ENCODE measurements at places on chromosomes 1 and 21.

GRCh38 chr21:37916310-37917051 lies at the start of gene KCNJ6:
Gene KCNJ6, minus strand, starts transcription at chr21:37916457. Its CDS starts 75,775 bp downstream, at chr21:37840682.
- no peak for DNase-seq

GRCh38 chr1:30957560-30958222 lies 49.1 kb upstream of the SDC3 start:
- no peak for DNase-seq

GRCh38 chr1:94314222-94314858 lies 77.0 kb upstream of the ARHGAP29 start:
- no peak for DNase-seq

- DNase-seq = no peak
Observed at GRCh38 chr21:17250778-17251241, 262.0 kb upstream of the CXADR start.

- peak; percentile 3 for DNase-seq
Observed at GRCh38 chr1:203627851-203628200, 1.2 kb downstream of the ATP2B4 start.

DNA sequence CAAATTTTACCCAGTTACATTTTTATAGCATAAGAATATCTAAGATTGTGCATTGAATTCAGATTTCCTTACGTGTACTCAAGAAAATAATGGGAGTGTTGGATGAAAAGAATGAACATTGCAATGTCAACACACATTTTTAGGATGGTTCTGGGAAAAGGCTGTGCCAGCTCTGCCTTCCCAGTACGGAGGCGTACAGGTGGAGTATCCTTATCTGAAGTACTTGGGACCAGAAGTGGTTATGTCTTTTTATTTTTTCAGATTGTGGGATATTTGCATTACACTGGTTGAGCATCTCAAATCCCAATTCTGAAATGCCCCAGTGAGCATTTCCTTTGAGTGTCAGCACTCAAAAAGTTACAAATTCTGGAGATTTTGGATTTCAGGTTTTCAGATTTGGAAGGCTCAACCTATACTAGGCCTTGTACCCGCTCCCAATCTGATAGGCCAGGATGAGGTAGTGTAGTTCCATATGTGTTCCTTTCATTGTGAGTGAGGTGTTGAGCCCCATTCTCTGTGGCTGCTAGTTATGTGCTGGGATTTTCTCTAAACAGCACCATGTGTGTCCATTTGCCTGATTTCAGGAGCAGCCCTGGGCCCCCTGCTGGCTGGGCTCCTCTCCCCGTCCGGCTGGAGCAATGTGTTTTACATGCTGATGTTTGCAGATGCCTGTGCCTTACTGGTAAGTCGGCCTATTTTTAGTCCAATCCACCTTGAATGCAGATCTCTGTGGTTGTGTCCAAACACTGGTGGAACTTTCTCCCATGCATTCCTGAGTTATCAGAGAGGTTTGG lies 60.8 kb downstream of the SLC37A1 start:
- no peak for DNase-seq

DNA sequence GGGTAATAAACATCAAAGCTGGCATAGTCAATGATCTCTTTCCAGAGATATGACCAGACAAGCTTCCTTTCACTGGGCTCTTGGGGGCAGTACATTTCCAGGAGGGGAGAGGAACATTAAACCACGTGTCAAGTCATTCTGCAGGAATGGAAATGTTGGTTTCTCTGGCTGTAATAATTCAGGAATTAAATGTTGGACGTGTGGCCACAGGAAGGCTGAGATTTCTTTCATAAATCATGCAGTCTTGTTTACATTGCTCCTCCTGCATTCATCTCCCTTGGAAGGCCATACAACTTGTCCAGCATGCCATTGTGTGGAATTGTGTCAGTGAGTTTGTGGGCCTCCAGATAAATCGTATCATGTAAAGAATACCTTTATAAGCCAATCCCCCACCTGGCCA lies 259.2 kb downstream of the ADGRL2 start:
- DNase-seq = no peak

DNA sequence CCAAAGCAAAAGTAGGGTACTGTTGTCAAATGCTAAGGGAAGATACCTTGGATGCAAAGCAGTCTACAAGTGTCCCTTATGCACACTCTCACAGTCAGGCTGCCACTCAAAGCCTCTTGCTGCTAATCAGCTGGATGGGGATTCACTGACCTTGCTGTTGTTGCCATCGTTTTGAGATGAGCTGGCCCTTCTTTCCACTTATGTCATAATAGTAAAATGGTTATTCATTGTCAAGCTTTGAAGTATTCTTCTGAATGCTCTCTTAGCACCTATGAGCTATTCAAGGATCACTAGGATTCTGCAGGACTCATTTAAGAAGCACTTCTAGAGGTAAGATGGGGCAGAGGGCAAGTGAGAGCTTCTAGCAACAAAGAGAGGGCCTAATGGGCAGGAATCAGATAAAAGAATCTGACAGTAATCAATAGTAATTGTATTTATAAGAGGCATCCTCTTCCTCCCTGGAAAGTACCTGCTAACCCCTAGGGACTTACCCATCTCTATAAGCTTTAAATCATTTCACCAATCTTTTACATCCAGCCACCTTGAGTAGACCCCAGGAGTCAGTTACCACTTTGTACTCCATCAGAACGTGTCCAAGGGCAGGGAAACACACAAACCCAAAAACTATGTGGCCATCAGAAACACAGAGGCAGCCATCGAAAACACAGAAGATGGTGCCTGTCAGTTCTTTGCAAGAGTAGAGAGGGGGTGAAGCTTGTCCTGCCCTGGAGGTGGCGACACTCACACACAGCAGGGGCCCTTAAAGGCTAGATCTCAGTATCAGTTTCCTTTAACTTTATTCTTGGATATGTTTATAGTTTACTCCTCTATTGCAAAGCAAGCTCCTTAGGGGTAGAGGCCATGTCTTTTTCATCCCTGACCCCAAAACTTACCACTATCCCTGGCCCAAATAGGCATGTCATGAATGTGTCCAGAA lies 103.7 kb upstream of the NFIA start:
- DNase-seq = peak; percentile 9

DNA sequence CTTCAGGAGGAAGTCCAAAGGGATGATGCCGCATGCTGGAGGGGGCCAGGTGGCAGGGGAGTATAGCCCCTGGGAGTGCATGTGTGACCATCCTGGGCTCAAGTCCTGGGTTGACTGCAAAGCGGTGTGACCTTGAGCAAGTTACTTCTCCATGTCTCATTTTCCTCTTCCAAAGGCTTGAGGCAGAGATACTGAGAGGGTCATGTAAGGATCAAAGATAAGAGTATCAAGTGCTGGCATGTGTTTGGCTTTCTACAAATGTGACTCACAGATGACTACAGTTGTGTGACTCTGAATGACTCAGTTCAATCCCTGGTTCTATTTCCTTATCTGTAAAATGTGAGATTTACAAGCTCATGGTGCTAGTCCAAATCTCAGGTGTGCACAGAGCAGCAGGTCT lies 26.1 kb downstream of the PROK1 start:
- DNase-seq = no peak

- no peak for DNase-seq
Observed at GRCh38 chr1:84919461-84919970, 26.5 kb upstream of the LPAR3 start.

GRCh38 chr1:241411776-241412338 lies 54.9 kb upstream of the RGS7 start:
- DNase-seq = no peak

DNA sequence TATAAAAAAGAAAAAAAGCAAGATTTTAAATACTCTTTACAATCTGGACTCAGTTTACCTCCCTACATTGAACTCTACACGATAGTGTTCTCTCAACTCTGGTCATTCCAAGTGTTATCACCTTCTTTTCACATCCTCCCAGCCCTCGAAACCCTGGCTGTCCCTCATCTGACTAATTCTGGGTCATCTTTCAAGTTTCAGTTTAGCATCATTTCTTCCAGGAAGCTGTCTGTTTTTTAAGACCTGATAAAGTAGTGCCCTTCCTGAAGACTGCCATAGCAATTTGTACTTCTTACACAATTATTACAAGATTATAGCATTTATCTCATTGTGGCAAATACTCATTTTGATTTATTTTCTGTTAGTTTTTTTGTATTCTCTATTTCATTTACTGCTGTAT lies 1.2 kb downstream of the ALG14 start:
- no peak for DNase-seq

DNA sequence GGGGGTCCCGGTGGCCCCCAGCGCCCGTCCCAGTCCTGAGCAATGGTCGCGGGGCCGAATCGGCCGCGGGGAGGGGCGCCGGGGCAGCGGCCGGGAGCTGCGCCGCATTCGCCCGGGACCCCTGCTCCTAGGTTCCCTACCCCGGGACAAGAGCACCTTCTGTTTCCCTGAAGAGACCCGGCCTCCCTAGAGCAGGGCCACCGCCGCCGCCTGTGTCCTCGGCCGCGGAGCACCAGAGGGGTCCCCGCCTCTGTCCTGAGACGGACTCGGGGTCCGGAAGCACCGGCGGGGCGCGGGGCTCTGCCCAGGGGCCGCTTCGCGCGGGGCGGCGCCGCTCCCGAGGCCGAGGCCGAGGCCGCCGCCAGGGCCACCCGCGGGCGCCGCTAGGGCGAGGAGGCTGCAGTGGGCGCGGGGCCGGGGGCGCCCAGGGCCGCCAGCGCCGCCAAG lies 157.9 kb downstream of the CASZ1 start:
- DNase-seq = no peak

DNA sequence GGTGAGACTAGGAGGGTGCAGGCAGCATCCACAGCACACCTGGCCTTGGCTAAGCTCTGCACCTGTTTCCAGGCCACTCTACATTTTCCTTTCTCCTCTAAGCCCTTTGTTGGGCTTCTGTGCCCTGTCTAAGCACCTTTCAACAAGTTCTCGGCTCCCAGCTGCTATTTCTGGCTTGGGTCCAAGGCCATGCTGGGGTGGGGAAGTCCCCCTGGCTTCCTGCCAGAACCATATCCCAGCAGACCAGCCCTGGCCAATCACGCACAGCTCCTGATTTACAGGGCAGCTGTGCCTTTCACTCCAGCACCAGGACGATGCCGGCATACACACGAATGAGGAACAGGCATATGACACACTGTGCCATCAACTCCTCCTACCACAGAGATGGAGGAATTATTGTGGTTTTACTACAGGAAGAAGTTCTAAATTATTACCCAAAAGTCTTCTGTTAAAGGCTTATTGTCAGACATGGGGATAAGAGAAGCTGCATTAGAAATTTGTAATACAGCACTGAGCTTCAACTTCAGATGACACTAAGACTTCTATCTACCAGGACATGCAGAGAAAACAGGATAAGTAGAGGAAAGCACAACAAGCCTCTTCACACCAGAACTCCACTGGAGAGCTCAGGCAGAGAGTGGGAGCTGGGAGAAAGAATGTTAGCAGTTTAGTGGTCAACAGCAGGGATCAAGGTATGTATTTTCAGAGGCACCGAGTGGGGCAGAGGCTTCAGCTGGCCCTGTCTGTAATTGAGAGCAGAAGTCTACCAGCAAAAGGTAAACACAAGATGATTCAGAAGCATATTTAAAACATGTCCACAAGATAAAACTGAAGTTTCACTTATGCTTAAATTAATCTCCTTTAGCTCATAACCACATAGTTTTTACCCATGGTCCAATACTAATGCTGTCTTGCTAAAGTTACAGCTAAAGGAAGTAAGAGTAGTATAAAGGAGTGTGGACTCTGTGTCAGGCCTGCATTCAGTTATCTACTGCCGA lies 37.4 kb downstream of the TRIT1 start:
- peak; percentile 89 for DNase-seq

DNA sequence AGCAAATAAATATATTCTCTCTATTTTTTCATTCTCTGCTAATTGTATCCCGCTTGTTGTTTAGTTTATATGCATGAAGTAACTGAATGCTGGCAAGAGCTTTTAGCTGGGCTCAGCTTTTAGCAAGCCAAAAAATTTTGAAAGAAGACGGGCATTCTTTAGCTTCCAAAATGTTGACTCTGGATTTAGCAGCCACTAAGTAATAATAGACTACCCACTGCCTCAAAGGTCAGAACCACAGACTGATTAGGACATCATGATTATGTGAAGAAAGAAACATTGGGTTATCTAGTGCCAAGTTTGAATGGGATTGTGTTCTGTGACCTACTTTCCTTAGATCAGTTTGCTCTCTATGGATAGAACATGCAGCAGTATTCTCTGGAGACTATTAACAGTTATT lies 80.3 kb upstream of the DPH5 start:
- no peak for DNase-seq

- DNase-seq = no peak
Observed at GRCh38 chr1:16248007-16248436, 11.0 kb upstream of the CPLANE2 start.

DNA sequence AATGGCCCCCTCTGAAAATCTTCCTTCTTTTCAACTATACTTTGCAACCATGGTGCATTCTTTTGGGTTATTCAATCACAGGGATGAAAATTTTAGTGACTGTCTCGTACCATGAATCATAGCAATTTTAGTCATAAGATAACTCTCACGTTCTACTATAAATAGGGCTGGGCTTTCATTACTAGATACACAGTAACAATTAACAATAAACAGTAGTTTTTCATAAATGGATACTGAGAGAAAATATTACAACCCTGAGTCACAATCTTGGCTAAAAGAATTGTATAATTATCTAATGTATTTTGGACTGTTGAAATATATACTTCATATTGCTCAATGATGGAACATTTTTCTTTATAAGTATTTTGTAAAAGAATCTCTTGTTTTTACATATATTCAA lies 96.1 kb downstream of the TEX35 start:
- no peak for DNase-seq

GRCh38 chr21:35274090-35274489 lies 225.0 kb upstream of the RUNX1 start:
- DNase-seq = no peak

DNA sequence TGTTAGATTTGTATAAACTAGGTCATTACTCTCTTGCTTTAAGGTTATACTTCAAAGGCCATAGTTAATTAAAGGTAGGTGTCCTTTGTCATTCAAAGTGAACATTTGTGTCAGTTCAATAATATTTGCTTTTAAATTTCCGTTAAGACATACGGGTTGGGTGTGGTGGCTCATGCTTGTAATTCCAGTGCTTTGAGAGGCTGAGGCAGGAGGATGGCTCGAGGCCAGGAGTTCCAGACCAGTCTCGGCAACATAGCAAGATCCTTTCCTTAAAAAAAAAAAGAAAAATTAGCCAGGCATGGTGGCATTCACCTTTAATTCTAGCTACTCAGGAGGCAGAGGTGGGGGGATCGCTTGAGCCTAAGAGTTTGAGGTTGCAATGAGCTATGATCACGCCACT lies 80.4 kb downstream of the KIF26B start:
- DNase-seq = no peak

GRCh38 chr1:246638941-246639655 lies 72.8 kb downstream of the CNST start:
- no peak for DNase-seq

DNA sequence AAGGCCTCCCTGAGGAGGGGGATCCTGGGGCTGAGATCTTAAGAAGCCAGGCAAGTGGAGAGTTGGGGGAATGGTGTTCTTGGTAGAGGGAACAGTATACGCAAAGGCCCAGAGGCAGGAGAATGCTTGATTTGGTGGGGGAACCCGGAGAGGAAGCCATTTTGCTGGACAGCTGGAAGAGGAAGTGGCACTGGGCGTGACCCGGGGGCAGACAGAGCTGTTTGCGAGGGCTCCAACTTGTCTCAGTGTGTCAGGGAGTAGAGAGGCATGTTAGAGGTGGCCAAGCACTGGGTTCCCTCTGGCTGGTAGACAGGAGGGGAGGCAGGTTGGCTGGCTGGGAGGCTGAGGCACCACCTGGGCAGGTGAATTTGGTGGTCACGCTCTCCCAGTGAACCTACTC lies 96.3 kb upstream of the ACTL8 start:
- DNase-seq = no peak

- DNase-seq = peak; percentile 1
Observed at GRCh38 chr1:210292231-210292871, 36.4 kb upstream of the HHAT start.
